RPMI8226 (cell line): ENCODE measurements at places on chromosomes 2 and 18.

DNA sequence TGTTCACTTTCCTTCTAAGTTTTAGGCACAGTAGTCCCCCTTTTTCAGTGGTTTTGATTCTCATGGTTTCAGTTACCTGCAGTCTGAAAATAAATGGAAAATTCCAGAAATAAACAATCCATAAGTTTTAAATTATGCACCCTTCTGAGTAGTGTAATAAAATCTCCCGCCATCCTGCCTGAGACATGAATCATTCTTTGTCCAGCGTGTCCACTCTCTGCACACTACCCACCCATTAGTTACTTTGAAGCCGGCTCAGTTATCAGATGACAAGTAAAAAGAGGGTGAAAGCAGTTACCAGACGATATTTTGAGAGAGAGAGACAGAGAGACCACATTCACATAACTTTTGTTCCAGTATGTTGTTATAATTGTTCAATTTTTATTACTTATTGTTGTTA lies 400.5 kb downstream of the TMX3 start:
- DNase-seq, result no peak

- DNase-seq, result no peak
Measured at GRCh38 chr2:197130318-197130717, 180.3 kb downstream of the ANKRD44 start.

GRCh38 chr2:74261204-74261864 lies 62.9 kb downstream of the MTHFD2 start:
- DNase-seq, result no peak

DNA sequence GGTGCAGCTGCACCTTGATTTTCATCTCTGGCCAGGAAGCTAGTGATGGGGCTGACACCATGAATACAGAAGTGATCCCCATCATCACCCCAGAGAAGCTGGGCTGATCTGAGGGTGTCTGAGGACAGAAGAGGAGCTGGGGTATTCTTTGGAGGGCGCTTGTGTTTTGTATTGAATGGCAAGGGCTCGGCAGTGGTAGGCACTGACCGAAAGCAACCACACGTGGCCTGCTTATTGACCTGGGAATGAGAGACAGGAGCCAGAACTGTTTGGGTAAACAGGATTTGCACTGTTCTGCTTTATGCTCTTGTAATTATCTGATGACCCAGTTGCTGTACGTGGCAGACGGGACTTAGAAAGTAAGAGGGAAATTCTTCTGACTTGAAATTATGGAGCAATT lies 62.6 kb upstream of the RPL31 start:
- no peak for DNase-seq

DNA sequence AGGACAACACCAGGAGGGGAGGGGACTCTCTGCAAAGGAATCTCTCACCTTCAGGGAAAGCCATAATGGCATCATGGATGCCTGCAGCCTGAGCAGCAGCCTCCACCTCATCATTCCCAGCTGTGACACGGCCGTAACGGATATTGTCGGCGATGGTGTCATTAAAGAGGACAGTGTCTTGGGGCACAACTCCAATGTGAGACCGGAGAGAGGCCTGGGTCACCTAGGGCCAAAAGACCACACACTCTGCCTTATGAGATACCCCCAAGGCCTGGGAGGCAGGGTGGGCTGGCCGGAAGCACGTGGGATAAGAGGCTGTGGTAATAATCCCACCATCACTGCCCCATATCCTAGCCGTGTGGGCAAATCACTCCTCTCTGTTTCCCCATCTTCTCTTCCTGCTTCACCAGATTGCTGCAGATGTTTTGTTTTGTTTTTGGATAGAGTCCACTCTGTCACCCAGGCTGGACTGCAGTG lies 4.3 kb downstream of the ZFAND2B start:
- DNase-seq, result no peak

- no peak for DNase-seq
Measured at GRCh38 chr18:48490641-48491293, 48.1 kb upstream of the CTIF start.

GRCh38 chr2:187302116-187302515 lies 145.9 kb downstream of the CALCRL start:
- no peak for DNase-seq

DNA sequence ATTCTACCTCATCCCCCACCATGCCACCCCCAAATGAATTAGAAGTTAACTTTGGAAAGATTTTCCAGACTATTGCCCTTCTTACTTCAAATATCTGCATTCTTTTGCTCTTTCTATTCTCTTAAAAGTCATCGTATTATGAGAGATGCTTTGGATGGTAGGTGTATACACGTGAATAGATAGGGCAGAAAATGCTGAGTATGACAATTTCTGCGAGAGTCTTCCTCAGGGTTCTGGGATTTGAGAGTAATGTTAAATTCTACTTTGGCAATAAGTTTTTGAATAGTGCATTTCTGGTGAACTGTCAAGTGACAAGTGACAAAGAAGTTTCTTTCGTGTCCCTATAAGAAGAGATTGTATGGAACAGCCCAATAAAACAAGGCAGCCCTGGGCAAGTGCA lies 137.6 kb upstream of the DSEL start:
- no peak for DNase-seq

- DNase-seq, result peak; percentile 58
Measured at GRCh38 chr2:217993817-217994463, 8.9 kb downstream of the TNS1 start.

DNA sequence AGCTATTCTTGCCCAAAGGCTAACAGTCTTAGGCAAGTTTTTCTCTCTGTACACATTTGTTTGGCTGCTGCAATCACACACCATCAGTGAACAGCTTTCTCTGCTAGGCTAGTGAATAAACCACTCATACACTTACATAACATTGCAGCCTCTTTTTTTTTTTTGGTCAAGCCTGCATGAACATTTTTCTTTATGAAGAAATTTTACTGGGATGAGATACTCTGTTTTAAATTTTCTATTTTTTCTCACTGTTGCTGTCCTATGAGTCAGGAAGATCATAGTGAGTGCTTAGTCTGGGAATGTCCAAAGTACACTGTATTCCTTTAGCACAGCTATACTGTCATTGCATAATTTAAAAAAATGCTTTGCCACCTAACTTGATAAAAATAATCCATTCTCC lies 58.5 kb downstream of the ROCK1 start:
- no peak for DNase-seq
